ENCODE measurements at places on chromosomes 13 and 19. TPM values are rescaled to one million over a fixed set of nuclear protein-coding genes. Genes with fewer than 3 reads are reported as not detected.
A peak's percentile ranks its signal among the peaks of the same experiment; 100 is the strongest.

The UBE2L5 gene
- 0.81 TPM for polyA plus RNA-seq

The NECTIN2 gene
- polyA plus RNA-seq, result 78.6 TPM

The EPSTI1 gene
- polyA plus RNA-seq, result 12.9 TPM

The PSG1 gene
- 0.21 TPM for polyA plus RNA-seq

The PGLYRP1 gene
- polyA plus RNA-seq, result not detected

The NLRP12 gene
- polyA plus RNA-seq, result 0.41 TPM

The SGTA gene
- polyA plus RNA-seq, result 38.2 TPM

The ZNF549 gene
- polyA plus RNA-seq, result 21.1 TPM

DNA sequence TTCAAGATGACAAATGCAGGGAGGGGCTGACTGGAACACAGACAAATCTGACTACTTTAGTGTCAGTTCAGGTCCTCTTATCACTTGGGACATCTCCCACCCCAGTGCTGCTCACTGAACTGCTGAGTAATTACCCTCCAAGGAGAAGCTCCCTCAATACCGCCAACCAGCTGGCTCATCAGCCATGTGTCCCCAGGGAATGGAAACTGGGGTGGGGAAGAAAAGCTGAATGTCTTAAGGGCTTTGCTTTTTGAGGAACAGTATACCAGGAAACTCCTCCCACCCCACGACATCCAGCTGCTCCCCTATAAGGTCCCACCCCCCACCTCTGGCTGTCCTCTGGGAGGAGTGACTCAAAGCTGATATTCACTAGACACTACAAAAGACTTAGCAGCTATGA is 2.0 kb downstream of the ZNF823 start:
- DNase-seq, result no peak

DNA sequence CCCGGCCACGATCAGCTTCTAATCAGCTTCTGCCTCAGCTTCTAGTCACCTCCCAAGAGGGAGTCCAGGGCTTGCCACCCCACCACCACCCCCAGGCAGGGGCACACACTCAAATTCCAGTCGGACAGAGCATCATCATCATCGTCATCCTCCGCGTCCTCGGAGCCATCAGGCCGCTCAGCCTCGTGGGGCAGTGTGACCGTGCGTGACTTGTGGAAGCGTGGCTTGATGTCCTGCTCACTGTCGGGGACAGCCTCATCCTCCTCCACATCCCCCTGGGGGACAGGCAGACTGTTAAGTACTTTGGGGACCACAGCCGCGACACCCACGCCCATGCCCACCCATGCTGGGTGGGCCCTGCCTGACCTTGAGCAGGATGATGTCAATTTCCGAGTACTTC is 12.5 kb downstream of the TNPO2 start:
- DNase-seq, result no peak

GRCh38 chr19:33187183-33187540 is 7.0 kb upstream of the LRP3 start:
- no peak for DNase-seq

GRCh38 chr13:100722517-100722916 is 47.9 kb upstream of the TMTC4 start:
- no peak for DNase-seq

- no peak for DNase-seq
Measured at GRCh38 chr19:15919243-15919642, 15.1 kb downstream of the CYP4F11 start.

DNA sequence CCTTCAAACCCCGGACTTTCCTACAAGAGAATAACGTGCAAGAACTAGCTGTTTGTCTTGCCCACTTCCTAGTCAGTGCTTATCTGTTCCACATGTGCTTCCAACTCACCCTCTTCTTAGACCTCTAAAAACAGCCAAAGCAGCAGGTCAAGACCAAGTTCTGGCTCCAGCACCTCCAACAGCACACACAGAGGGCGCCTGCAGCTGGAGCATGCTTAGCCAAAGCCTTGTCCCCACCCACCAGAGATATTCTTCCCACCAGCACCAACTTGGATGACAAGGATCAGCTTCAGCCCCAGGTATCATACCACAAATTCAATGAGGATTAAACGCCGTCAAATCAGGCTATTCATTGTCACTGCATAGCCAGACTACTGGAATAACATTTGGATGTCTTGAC is 17.9 kb downstream of the RCBTB1 start:
- DNase-seq, result no peak

- DNase-seq, result no peak
Measured at GRCh38 chr19:4972509-4973230, 3.8 kb downstream of the KDM4B start.

- no peak for DNase-seq
Measured at GRCh38 chr19:11384778-11385129, 640 bp upstream of the EPOR start.

DNA sequence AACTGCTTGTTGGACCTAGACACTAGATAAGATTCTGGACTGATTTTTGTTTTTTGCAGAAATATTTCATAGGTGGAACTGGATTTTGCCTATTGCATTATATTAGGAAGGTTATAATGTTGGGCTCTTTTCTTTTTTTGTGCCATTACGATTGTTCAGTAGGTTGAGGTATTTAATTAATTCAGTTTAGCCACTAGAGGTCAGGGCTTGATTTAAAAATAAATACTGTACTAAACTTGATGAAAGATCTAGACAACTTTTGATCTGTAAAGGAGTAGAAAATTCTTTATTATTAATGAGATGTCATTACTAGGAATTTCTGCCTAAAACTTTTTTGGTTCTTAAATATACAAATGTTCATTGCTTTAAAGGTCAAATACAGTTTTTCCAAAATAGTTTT is 15.2 kb upstream of the SUPT20H start:
- DNase-seq, result no peak

DNA sequence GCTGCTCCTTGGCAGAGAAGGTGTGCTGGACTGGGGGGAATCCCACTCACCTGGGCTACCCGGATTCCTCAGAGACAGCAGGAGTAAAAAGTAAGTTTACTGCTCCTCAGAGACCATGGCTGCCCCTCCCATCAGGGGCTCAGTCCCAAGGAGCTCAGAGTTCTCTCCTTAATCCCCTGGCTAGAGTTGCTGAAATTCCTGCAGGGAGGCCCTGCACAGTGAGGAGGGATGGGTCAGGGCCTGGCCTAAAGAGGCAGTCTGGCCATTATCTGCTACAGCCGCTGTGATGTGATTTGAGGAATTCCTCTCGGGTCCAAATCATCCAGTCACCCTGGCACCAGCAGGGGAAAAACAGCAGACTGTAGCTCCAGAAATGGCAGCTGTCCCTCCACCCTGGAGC is 502.5 kb downstream of the PCDH17 start:
- no peak for DNase-seq

DNA sequence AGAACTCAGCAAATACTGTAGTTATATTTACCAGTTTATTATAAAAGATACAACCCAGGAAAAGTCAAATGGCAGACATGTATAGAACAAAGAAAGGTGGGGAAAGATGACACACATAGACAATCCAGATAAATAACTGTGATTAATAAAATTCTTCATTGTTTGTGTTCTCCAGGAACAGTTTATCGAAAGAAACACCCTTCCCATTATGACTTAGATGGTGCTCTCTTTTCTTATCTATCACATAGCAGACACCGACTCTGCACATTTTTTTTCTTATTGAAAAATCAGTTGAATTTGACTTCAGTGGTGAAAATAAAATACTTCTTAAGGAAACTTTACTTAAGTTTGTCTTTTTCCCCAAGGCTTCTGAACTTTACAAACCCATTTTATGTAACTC is 6.2 kb downstream of the ZNF708 start:
- DNase-seq, result no peak

DNA sequence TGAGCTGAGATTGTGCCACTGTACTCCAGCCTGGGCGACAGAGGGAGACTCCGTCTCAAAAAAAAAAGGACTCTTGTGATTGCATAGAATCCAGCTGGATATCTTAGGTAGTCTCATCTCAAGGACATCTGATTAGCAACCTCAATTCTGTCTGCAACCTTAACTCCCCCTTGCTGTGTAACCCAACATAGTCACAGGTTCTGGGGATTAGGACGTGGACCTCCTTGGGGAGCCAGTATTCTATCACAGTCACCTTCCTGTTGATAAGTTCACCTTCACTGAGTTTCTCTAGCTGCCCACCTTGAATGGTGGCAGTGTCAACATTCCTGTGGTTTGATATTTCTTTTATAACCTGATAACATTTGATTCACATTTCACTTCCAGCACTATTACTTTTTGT is 27.2 kb downstream of the GPR18 start:
- no peak for DNase-seq

GRCh38 chr13:46341112-46341711 is 45.8 kb downstream of the RUBCNL start:
- no peak for DNase-seq

DNA sequence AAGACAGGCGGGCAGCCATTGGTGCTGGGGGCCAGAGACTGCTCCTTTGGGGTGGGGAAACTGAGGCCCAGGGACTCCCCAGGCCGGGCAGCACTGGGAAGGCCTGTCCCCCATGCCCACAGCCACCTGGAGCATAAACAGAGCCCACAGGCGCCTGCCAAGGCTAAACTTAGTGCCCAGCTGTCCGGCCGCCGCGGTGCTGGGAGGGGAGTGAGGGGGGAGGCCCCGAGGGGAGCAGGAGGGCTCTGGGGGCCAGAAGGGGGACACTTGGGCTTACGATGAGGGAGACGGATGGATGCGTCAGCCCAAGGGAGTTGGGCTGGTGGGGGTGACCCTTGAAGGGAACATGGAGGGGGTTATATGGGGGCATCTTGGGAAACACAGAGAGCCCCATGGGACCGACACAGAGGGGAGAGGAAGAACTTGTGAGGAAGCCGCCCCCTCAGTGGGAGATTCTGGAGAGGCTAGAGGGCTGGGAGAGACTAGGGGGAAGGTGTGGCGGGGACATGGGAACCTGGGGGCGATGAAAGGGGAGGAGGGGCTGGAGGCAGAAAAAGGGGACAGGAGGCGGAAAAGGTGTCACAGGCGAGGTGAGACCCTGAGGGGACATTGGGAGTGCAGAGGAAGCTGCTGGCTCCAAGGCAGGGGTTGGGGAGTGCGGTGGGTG is 2.2 kb downstream of the CERS1 start:
- no peak for DNase-seq

GRCh38 chr13:48892053-48892687 is 83.5 kb upstream of the FNDC3A start:
- peak; percentile 4 for DNase-seq

- DNase-seq, result no peak
Measured at GRCh38 chr13:113728571-113729054, 30.4 kb upstream of the TMEM255B start.

DNA sequence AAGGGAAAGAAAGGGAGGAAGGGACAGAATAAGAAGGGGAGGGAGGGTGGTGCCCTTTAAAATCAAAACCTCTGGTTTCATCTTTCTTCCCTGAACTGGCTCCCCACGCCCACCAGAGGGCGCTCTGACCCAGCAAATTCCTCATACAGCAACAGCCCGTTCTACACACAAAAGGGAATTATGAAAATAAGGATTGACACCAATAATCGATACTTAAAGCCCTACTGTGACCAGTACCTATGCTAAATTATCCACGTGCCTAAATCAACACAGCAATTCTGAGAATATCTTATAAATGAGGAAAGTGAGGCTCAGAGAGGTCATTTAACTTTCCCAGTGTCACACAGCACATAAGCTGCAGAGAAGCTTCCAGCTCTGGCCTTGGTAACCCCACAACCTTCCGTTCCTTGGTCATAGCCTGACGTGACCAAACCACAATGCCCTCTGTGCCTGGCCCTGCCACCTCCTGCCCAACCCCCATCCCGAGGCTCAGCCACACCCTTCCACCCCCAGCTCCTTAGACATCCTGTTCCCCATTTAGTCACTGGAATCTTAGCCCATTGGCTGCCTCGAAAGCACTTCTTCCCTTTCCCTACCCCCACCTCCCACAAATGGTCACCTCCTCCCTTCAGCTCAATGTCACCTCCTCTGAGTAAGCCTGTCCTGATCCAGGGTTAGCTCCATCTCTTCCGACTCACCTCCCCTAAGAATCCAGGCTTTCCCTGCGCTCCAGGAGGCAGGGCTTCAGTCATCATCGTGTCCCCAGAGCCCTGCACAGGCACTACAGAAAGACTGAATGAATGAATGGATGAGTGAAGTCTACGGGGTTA is 34.2 kb upstream of the PNMA8B start:
- DNase-seq, result peak; percentile 65

- DNase-seq, result no peak
Measured at GRCh38 chr13:28761586-28761985, 42.8 kb upstream of the SLC46A3 start.

GRCh38 chr13:72823081-72823480 is 41.1 kb downstream of the PIBF1 start:
- DNase-seq, result no peak
